NCI-H1436 (cell line): ENCODE measurements at places on chromosomes 6 and 20.

- no peak for DNase-seq
Measured at GRCh38 chr6:144588697-144589325, 303.7 kb downstream of the UTRN start.

GRCh38 chr6:24827970-24828369 lies 29.3 kb upstream of the ARMH2 start:
- DNase-seq, result no peak

DNA sequence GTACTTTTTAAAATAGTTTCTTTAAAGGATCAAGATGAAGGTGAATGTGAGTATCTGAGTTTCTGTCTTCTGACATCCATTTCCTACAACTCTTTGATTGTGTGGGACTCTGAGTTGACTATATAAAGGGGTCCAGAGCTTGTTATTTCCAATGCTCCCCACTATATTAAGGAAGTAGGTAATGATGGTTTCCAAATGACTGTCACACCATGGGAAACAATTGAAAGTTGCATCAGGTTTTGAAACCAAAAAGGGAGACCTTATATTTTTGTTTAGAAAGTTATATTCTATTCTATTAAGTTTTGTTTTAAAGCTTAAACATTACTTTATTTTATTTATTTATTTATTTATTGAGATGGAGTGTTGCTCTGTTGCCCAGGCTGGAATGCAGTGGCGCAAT lies 11.2 kb downstream of the CASS4 start:
- no peak for DNase-seq

GRCh38 chr6:137978252-137978896 lies 111.3 kb downstream of the TNFAIP3 start:
- DNase-seq, result no peak

- DNase-seq, result no peak
Measured at GRCh38 chr6:135117413-135117968, 62.9 kb upstream of the HBS1L start.

- DNase-seq, result no peak
Measured at GRCh38 chr6:46513533-46513932, 22.3 kb upstream of the RCAN2 start.

DNA sequence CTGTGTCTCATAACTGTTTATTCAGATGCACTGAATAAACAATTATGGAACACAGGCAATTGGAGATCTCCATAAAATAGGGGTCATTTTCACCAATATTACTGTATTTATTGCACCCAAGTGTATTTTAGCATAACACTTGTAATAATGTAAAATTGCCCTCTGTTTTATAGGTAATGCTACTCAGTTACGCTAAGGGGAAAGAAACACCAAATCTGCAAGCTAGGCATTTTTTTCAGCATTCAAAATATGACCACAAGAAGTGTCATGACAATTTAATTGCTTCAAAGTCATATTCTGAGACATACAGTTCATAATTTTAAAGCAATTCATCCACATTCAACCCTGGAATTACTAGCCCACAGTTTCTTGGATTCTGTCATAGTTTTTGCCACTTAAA lies 643.2 kb upstream of the NOX3 start:
- no peak for DNase-seq

- DNase-seq, result no peak
Measured at GRCh38 chr6:45997875-45998506, 17.7 kb downstream of the CLIC5 start.
